SK-N-MC (cell line): ENCODE measurements at places on chromosomes 7 and 10.

- DNase-seq: no peak
These were observed 55.0 kb downstream of the LRRC4 start for GRCh38 chr7:127976056-127976737.

GRCh38 chr7:137203351-137203750 lies 140.2 kb downstream of the PTN start:
- no peak for DNase-seq

GRCh38 chr10:11705722-11706121 lies 36.5 kb upstream of the ECHDC3 start:
- no peak for DNase-seq

DNA sequence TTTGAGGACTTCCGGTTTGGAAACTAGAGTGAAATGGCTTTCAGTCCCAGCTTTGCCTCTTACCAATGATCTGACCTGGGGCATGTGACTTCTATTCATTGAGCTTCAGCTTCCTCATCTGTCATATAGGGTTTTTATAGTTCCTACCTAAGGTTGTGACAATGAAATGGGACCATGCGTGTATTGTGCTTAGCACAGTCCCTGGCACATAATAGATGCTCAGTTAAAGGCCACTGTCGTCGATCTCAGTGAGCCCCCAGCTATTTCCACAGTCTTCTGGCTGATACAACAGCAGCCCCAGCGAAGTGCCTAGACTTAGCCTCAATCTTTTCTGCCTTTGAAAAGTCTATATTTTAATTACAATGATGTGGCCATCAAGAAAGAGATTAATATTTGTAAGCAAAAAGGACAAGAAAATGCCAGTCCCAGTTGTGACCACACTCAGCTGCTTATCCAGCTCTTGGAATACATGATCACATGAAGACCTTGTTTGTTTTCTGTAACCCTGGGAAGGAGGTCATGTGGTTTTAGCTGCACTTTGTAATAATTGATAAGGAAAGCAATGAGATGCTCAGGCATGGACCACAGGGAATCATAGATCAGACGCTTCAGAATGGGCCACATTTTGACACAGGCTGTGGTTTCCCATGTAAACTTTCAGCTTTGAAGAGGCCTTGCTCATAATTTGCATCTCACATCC lies 44.6 kb downstream of the VWA2 start:
- DNase-seq: no peak

DNA sequence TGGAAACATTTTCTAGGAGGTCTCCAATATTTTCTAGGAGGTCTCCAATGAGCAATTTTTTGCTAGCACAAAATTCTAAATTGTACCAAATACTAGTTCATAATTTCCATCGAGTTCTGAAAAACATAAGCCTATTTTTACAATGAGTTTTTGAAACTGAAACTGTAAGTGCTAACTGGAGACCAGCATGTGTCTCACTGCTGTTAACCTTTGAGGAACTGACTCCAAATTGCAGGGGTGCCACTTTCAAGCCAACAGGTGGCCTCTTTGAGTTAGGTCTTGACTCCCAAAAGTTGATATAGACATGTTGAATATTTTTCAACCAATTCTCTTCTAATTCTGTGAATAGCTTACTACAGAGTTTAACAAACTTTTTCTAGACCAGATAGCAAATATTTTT lies 58.8 kb downstream of the CAV1 start:
- DNase-seq: no peak

DNA sequence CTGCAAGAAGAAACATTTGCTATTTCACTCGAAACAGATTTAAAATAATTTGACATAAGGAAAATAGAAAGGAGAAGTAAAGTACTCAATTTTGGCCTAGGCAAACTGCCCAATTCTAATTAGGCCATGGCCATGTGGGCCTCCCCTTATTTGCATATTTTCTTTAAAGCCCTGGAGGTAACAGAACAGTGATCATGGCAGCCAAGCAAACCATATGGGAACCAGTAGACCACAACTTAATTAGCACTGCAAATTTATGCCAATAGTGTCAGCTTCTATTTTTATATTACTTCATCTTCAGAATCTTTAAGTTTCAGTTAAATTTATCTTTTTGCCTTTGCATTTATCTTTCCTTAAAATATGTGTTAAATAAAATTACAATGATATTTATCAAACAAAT lies 63.3 kb upstream of the THSD7A start:
- no peak for DNase-seq

DNA sequence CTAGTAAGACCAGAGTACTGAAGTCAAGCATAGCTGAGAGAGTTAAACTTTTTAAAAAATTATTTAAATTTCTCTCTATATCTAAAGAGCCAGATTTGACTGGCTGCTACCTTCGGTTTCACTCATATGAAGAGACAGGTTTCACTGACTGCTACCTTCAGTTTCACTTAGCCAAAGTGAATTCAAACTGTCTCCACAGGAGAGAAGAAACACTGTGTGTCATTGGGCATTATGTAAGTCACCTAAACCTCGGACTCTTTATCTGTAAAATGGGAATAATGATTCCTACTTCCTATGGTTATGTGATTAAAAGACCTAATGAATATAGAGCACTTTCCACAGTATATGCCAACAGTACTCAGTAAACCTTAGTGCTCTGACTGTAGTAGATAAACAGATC lies 41.6 kb upstream of the MET start:
- DNase-seq: no peak

DNA sequence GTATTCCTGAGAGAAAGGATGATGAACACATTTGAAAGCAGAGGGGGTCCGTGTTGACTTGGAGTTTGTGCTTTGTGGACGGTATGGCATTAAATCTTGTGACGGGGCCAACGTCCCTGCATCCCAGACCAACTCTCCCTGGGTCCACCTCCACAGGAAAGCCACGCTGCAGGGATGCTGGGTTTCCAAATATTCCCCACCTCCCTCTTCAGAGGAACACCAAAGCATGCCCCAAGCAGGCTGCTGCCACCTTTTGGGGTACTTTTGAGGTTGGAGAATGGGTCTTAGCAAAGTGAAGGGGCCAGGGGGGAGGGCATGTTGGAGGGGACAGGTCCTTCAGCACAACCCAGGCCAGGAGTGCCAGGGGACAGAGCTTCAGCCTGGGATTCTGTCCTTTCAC lies 504.4 kb downstream of the TCERG1L start:
- no peak for DNase-seq

DNA sequence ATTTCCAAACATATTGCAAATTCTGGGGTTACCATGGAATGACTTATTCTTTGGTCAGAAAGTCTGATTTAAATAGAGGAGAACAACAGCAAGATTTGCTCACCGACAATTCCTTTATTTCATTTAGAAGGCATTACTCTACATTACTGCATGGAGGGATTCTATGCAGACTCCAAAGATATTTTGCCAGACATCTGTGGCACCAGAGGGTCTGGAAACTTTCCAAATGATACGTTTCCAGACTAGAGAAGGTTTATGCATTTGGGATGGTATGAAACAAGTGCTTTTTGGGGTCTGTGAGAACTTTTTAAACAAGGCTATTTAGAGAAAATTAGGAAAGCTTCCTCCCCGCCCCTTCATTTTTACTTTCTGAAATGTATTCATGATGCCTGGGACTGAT lies 125.3 kb downstream of the SAMD9 start:
- no peak for DNase-seq

- no peak for DNase-seq
These were observed 12.5 kb upstream of the TSPAN15 start for GRCh38 chr10:69438536-69439349.

DNA sequence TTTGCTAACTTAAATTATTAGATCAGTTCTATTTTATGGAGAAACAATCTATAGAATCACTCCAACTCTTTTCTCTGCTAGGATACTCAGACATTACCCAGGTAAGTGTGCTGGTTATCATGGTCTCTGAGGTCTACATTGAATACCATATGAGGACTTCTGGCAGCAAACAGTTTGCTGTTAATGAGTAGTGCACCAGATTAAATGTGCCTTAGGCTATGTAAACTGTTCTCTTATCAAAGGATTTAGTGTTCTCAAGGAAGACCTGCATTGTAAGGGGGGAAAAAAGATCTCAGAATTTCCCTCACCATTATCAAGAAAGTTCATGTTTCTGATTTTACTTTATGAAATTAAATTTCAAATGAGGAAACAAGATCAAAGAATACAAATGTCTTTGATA lies 107.5 kb downstream of the ITGB8 start:
- DNase-seq: no peak

- no peak for DNase-seq
These were observed 39.0 kb upstream of the RASGEF1A start for GRCh38 chr10:43305876-43306275.

DNA sequence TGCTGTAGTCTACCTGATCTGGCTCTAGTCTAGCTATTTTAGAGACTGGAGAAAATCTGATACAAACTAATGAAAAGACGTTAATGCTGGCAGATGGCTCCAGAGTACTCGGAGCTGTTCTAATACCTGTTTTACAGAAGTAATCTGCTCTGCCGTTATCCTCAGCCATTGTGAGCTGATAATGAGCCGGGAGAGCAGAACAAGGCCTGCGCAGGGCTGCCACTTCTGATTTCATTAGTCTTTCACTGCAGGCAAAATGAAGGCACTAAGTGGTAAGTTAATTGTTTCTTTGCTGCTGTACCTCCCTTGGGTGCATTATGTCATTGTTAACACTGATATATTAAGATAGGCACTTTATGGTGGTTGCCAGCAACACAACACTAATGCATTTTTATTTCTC lies 456.4 kb upstream of the PFKP start:
- DNase-seq: no peak

GRCh38 chr10:43623351-43623750 lies 17.1 kb downstream of the ZNF485 start:
- no peak for DNase-seq

- DNase-seq: no peak
These were observed 5.8 kb downstream of the TAF5 start for GRCh38 chr10:103373544-103373943.

DNA sequence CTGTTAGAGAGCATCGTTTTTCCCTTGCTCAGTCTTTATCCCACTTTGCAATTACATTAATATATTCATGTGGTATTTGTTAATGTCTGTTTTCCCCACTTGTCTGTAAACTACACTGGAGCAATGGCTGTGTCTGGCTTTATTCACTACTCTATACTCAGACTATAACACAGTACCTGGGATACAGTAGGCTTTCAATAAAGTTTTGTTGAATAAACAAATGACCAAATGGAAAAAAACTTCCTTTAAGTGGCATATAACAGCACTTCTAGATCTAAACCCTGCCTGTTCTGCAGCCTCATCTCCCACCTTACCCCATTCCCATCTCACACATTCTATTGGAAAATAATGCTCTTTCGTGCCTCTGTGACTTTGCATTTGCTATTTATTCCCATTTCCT lies 57.3 kb upstream of the SPOCK2 start:
- no peak for DNase-seq

DNA sequence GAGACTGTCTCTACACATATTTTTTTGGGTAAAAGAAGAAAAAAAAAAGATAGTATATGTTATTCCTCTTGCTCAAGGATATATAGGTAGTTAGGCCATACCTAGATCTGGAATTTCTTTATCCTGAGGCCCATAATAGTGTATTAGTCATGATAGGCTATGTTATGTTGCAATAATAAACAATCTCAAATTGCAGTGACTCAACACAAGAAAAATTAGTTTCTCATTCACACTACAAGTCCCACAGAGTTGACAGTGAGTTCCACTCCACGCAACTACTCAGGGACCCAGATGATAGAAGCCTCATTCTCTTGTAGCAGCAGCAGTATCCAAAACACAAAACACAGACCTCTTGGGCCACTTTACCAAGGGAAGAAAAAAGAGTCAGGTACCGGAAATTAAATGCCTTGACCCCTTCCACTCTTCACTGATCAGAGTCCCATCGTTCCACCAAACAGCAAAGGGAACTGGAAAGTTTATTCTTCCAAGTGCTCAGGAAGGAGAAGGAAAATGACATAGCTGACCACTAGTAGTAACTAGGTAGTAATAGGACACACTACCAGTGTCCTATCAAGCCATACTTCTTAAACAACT lies 7.4 kb upstream of the C10orf67 start:
- DNase-seq: no peak

GRCh38 chr7:38413784-38414183 lies 140.3 kb upstream of the TARP start:
- DNase-seq: no peak

DNA sequence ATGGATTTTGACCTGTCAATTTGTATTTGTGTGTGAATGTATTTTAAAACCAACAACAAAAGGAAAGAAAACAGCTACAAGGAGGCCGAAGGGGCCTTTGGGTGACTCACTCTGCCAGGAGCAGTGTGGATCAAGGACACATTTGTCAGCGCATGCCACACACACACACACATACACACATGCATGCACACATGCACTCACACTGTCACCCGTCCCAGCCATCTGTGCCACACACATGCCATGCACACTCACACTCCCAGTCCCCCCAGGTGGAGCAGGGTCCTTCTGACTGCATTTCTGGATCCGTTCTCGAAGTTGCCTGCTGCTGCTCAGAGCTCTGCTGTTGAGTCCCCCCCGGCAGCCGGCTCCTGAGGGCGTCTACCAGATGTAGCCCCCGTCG lies 26.0 kb downstream of the SPOCK2 start:
- no peak for DNase-seq

DNA sequence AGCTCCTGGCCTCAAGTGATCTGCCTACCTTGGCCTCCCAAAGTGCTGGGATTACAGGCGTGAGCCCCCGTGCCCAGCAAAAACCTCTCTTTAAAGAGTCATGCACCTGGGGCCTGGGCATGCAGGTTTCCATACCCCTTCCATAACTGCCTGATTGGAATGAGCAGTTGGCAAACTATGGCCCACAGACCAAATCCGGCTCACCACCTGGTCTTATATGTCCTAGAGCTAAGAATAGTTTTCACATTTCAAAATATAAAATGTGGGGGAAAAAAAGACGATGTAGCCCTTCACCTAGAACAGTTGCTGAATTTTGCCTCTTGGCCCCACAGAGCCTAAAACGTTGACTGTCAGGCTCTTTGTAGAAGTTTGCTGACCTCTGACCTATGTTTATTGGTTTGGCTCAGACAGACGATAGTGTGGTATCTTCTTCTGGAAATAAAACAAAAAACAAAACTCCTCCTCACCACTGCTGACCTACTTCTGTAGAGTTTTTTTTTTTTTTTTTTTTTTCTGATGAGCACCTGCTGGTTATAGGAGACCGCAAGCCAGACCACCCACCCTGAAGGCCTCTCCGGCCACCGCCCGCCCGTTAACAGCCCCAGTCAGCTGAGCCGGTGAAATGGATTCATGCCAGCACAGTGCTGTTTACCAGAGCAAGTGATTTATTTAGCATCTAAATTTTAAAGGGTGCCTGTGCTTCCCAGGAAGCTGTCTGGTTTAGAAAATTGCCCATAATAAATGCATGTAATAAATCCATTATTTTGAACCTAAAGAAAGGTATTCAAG lies 33.5 kb upstream of the SFRP5 start:
- no peak for DNase-seq
